Endothelial cell of umbilical vein (primary cell): ENCODE measurements at places on chromosomes 6 and 20. TPM values are rescaled to one million over a fixed set of nuclear protein-coding genes. Genes with fewer than 3 reads are reported as not detected.

UQCC2 gene
- total RNA-seq = 91.5 and 95.3 TPM in 2 replicates

ZC2HC1B gene
- not detected in 2 replicates for total RNA-seq

AVP gene
- not detected in 2 replicates for total RNA-seq

GRCh38 chr6:31901415-31901952 lies 402 bp downstream of the ZBTB12 start:
- DNase-seq = peak; percentile 43

DNA sequence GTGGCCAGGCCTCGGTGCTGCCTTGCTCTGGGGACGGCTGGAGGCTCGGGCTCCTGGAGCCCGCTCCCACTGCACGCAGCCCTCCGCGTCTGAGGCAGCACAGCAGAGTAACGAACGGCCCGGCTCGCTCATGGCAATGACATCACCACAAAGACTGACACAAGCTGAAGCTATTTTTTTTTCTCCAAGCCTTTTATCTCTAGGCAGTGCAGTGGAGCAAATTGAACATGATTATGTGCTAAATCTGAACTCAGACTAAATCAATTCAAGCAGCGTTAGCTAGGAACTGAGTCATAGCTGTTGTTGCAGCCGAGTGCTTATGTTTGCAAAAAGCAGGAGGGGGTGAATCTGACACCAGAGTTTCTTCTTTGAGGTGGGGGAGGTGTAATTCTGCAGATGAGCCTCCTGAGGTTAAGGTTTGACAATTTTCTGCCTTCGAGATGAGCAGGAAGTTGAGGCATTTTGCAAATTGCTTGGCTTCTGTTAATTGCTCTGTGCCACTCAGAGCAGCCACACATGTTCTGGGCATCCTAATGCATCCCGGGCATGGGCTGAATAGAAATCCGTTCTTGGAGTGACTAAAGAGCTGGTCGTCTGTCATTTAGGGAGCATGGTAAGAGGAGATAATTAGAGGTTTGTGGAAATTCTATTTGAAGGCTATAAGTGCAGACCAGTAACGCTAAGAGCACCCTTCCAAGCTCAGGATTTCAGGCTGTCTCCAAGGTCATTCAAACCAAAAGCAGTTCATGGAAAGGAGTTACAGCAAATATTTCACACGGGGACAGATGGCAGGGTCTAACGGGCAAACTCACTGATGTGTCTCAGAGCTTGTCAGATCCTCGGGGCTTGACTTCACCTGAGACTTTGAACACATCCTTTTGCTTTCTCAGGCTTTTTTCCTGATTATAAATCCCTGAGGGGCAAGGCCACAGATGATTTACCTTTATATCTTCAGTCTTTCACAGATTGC lies 155.1 kb upstream of the ENPP5 start:
- DNase-seq = no peak

- DNase-seq = no peak
These were observed 8.9 kb downstream of the VSTM2L start for GRCh38 chr20:37911838-37912281.

DNA sequence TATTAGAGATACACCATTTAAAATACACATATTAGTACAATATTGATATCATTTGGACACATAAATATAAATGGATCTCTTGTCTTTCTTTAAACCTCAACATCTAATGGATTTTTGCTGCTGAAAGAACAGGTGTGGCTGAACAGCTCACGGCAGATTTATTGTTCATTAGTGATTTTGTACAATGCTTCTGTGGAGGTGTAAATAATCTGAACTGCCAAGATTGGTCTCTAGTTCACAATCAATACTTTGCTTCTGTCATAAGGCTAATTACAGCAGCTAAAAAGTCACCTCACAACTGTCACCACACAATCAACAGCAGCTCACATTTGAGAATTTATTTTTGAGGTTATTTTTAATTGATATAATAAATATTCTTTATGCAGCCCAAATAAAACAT lies 162.0 kb upstream of the SIM1 start:
- no peak for DNase-seq

GRCh38 chr6:75308250-75308988 lies 23.8 kb upstream of the TMEM30A start:
- no peak for DNase-seq

- DNase-seq = peak; percentile 87
These were observed 145.7 kb downstream of the BTBD9 start for GRCh38 chr6:38493931-38494547.

GRCh38 chr6:170464524-170464979 lies 88.6 kb downstream of the PSMB1 start:
- DNase-seq = no peak

DNA sequence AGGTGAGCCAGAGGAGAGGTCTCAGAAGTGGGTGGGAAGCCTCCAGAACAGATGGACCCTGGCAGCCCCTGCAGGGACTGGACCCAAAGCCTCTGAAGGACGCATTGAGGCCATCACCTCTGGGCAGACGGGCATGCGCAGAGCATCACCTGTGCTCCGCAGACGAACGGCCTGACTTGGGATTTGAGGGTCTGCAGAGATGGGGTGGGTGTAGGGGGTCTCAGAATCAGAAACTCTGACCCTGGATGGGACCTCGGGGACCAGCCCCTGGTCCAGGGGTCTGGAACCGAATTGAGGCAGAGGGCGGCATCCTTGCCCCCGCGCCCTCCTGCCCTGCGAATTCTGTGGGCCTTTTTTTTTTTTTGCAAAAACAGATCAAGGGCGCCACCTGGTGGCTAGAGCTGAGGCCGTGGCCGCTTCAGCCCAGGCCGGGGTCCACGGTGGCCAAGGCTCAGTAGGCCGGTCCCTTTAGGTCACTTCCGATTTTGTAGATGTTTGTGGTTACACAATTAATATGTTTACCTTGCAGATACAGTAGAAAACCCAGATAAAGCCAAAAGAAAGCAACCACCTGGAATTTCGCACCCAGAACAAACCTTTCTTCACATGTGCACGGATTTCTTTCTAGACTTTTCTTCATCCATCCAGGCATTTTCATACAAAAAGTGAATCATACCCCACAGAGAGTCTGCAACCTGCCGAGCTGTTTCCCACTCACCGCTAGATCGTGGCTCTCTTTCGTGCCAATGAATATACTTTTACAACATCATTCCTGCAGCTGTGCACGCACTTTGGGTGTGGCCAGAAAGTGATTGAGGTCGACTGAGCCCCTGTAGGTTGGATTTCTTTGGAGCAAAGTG lies 25.9 kb downstream of the ZBP1 start:
- DNase-seq = peak; percentile 12

- DNase-seq = no peak
These were observed 588 bp upstream of the NCOA3 start for GRCh38 chr20:47501116-47501481.

- peak; percentile 10 for DNase-seq
These were observed 9.2 kb upstream of the PRSS16 start for GRCh38 chr6:27238010-27238983.
